Activated naive CD4-positive, alpha-beta T cell treated with anti-CD3 and anti-CD28 coated beads for 36 hours (primary cell): ENCODE measurements at places on chromosomes 6 and 20. TPM values are rescaled to one million over a fixed set of nuclear protein-coding genes. Genes with fewer than 3 reads are reported as not detected.

LGSN gene
- total RNA-seq: not detected

SLC17A2 gene
- total RNA-seq: 0.07 TPM

OR12D3 gene
- not detected for total RNA-seq

NOP56 gene
- 385 TPM for total RNA-seq

HAO1 gene
- not detected for total RNA-seq

TNFRSF6B gene
- not detected for total RNA-seq

PERP gene
- total RNA-seq: 4.4 TPM

LSM2 gene
- total RNA-seq: 174 TPM
